Stimulated activated CD8-positive, alpha-beta memory T cell treated with anti-CD3 and anti-CD28 coated beads, Interleukin-15, amount 100 ng/mL, for 1 hour (primary cell): ENCODE measurements at places on chromosomes 1 and 21.

GRCh38 chr1:171916315-171916771 lies 75.0 kb downstream of the DNM3 start:
- DNase-seq, result no peak

GRCh38 chr1:44740179-44740617 lies 561 bp downstream of the KIF2C start:
- no peak for DNase-seq

GRCh38 chr1:201593200-201593921 lies 54.4 kb downstream of the NAV1 start:
- DNase-seq, result no peak

DNA sequence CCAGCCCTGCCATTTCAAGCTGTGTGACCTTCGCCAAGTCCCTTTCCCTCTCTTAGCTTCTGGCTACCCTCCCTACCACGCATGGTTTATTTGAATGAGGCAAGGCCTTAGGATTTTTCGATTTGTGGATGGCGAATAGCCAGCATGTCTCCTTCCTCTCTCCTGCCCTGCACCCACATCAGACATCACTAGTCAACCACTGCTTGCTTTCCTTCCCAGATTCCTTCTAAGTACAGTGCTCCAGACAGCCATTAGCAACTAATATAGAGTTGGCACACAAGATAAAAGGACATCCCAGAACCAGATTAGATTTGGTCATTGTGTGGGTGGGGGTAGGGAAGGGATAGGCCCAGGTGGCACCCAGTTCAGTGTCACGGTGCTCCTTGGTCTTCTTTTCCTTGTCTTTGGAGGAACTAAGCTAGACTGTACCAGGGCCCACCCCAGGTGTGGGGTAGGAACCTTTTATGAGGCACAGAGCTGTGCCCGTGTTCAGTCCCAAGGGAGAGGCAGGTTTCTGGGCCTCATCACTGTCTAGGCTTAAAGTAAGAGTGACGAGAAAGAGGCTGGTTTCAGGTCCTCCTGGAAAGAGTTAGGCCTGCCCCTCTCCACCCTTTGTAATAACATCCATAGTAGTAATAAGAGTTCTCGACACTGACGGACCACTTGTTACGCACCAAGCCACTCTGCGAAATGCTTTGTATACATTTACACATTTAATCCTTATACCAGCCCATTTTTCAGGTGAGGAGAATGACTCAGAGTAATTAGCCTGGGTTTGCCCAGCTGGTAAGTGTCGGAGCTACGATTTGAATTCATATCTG lies 8.6 kb downstream of the ALPL start:
- DNase-seq, result no peak

DNA sequence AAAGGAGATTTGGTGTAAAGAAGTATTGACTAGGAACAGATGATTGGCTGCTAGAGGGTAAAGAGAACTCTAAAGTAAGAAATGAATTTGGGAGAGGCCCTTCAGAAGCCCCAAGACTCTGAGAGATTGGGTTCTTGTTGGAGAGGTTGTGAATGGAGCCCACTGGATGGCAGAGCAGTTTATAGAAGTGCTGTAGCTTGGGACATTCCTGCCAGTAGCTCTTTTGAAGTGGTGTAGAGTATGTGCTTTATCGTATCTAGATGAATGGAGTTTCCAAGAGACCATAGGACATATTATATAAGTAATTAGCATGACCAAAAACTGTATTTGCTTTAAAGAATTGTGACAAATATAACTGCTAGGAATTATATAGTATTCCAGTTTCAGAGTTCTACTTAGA lies 21.3 kb downstream of the USP25 start:
- DNase-seq, result no peak

DNA sequence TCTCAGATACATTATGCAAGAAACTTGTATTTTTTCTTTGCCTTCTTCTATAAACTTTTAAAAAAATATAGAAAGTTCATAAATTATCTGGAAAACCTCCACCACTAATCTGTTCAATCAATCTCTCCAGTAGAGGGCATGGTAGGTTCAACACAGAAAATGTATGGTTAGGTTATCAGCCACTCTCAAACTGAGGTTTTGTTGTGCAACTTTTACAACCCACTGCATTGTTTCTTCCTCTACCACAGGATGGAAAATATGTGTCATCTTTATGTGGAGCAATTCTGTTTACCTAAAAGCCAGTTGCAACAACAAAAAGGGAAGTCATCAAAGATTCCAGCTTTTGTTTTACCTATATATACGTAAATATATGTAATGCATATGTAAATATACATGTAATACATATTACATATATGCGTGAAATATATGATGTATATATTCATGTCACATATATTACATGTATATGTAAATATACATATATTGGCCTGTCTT lies 3.0 kb upstream of the RGS2 start:
- peak; percentile 4 for DNase-seq

GRCh38 chr1:204072931-204073836 lies at the start of gene SOX13:
SOX13 (plus strand) TSS chr1:204073115; CDS start chr1:204112916, 39,801 bp downstream.
- no peak for DNase-seq

- DNase-seq, result no peak
Observed at GRCh38 chr1:55154616-55155015, 60.5 kb downstream of the USP24 start.

DNA sequence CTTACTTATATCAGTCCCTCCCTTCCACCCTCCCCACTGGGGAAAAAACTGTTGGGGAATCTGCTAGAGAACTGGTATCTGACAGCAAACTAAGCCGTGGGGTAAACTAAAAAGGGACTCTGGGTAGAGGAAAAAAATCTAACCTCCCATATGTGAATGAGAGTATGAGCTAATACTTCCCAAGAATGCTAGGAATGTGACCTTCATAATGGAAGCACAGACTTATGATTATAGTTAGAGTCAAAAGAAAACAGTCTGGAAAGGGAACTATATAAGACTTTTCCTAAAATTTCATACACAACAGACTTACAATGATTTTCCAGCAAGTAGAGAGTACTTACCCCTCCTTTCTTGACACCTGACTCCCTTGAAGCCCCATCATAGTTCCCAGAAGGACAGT lies 23.0 kb upstream of the RBBP5 start:
- DNase-seq, result no peak

DNA sequence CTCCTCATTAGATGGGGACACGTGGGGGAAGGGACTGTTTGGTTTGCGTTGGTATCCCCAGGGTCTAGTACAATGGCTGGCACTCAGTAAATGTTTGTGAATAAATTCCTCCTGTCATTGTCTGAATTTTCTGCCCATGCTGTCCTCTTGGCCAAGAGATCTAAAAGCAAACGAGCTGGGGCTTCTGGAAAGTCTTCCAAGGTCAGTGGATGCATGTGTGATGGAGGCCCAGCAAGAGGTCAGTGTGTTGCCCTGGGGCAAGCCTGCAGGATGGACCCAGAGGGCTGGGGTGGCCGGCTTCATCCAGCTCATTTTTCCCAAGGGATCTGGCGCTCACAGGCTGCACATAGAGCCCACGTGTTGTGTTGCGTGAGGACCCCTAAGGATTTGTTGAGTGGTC lies 30.0 kb upstream of the JUN start:
- DNase-seq, result no peak

DNA sequence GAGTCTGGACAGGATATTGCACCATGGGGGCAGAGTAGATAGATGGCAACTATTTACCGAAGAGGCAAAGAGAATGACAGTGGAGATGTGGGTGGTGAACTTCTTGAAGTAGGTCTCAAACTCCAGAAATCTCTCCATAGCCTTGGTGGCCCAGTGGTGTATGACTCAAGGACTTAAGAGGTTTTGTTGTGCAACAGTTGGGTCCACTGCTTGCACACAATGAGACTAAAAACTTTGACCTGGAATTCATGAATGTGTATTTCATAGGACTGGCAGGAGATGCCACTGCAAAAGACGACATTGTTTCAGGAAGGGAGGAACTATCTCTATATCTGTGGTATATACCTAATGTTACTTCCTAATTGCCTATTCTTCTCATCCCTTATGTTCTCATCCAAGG lies 75.9 kb downstream of the ZSCAN20 start:
- DNase-seq, result no peak

DNA sequence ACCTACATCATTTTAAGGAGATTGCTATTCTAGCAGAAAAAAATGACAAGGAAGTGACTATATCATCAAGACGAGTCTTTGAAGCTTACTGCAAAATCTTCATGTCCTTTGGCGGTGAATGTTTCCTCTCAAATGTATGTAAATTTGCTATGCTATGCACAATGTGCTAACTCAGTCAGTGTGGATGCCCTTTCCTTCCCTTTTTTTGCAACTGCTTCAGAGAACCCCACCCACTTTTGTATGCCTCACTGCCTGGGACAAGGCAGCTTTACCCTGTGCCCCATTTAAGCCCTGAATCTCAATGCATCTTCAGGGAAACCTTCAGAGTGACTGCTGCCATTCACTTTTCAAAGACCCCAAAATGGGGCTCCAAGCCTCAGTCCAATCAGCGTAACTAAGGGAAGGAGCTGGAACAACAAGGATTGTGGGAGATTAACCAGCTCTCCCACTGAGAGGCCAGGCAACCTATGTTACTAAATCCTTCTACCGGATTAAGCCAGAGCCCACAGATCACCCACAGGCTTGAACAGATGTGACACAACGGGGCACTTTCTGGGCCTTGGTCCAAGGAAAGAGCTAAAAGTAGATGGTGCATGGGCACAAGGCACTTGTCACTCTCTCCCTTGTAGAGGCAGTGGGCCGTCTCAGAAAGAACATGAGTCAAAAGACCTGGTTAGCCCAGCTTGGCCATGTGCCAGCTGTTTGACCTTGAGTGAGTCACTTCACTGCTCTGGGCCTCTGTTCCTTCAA lies 154.4 kb downstream of the PLPP3 start:
- no peak for DNase-seq

GRCh38 chr1:168151935-168152334 lies 15.2 kb upstream of the GPR161 start:
- no peak for DNase-seq

DNA sequence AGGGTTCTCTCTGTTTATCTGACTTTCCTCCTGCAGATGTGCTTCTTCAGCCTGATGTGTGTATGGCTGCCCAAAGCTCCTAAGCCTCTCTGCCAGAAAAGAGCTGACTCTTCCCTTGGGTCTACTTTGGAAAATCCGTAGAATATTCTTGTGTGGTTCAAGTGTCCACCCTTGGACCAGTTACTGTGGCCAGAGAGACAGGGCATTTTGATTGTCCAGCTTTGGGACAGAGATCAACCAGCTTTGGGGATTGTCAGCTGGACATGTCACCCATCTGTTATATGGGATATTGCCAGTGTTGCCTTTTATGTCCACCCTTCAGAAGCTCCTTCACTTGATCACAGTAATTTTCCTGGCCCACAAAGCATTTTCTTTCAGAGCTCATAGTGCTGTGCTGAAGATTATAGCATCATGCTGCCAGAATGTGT lies 126.2 kb upstream of the L1TD1 start:
- DNase-seq, result no peak

- no peak for DNase-seq
Observed at GRCh38 chr1:161498646-161499045, 6.6 kb upstream of the FCGR2A start.

GRCh38 chr21:23471877-23472276 lies 2135.4 kb downstream of the MRPL39 start:
- DNase-seq, result no peak

DNA sequence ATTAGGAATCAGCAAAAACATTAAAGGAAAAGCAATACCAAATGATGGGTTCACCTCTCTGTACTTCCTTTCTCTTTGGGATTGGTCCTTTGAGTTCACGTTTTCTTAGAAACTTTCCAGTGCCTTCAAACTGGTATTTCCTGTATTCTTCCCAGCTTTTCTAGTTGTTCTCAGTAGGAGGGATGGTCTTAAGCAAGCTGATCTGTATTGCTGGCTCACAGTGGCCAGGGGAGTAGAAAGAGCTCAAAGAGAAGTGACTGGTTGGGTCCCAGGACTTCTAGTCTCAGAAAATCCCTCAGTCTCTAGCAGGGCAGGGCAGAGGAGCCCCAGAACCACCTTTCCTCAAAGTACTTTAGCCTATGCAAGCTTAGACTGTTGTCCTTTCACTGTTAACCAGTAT lies 10.1 kb upstream of the USP24 start:
- no peak for DNase-seq

- no peak for DNase-seq
Observed at GRCh38 chr1:27971674-27972073, 11.9 kb downstream of the XKR8 start.

- DNase-seq, result no peak
Observed at GRCh38 chr21:44441581-44442265, 13.6 kb upstream of the LRRC3 start.

- no peak for DNase-seq
Observed at GRCh38 chr1:89578946-89579684, 53.8 kb upstream of the LRRC8C start.

DNA sequence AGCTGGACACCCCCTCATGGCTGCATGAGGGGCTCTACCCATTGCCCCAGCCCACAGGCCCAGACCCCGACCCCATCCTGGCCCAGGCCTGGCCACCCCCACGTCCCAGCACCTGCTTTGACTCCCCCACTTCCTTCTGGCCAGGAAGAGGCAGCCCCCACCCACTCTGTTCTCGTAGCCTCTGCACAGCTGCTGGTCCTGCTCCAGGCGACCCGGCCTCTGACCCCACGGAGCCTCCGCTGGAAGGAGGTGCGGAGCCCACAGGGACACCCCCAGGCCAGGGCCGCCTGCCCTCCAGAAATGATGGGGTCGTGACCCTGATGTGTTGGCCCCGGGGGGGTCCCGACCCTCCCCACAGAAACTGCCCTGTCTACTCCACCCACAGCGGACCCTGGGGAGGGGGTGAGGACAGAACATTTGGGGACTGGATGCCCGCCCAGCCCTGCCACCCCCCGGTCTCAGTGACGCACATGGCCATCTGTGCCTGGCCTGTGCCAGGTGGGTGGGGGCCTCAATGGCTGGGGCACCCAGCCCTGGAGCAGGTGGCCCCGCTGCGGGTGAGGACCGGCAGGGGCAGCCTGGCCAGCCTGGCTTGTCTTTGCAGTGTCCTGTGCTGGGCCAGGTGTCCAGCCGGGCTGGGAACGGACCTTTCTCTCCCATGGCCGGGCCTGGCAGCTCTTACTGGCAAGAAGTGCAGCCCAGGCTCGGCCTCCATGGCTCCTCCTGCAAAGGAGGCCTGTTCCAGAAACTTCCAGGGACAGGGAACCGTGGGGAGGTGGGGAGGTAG lies 78.6 kb downstream of the MORN1 start:
- no peak for DNase-seq

GRCh38 chr1:30379684-30380624 lies 343.4 kb downstream of the MATN1 start:
- peak; percentile 18 for DNase-seq

GRCh38 chr1:2417083-2417832 lies 4.9 kb upstream of the PEX10 start:
- no peak for DNase-seq

DNA sequence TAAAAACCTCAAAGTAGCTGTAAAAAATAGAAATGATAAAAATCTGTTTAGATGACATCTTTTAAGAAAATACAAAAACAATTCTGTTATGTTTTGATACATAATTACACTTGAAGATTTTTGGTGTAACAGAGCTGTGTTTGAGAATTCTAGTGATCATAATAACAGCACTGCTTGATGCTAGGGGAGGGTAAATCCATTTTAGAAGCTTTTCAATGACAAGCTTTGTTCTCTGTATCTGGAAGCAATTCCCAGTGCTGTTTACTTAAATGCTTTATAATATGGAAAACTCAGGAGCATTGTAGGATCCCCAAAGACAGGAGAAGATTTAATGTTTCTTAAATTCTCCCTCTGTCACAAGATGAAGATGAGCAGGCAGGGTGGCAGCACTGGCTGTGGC lies 359.3 kb downstream of the PDE4B start:
- no peak for DNase-seq

- DNase-seq, result no peak
Observed at GRCh38 chr1:163093579-163093978, 24.4 kb downstream of the RGS4 start.

- no peak for DNase-seq
Observed at GRCh38 chr1:200072636-200073285, 45.3 kb downstream of the NR5A2 start.

- DNase-seq, result no peak
Observed at GRCh38 chr21:41897700-41898099, 18.6 kb upstream of the PRDM15 start.
